Activated naive CD4-positive, alpha-beta T cell treated with anti-CD3 and anti-CD28 coated beads, Interleukin-2, amount 50 U/mL, for 72 hours (primary cell): ENCODE measurements at places on chromosomes 12 and 14.

- DNase-seq = no peak
These were observed 912.8 kb downstream of the GALC start for GRCh38 chr14:87080146-87080545.

- DNase-seq = no peak
These were observed 47.0 kb downstream of the ITPK1 start for GRCh38 chr14:93068711-93069110.

DNA sequence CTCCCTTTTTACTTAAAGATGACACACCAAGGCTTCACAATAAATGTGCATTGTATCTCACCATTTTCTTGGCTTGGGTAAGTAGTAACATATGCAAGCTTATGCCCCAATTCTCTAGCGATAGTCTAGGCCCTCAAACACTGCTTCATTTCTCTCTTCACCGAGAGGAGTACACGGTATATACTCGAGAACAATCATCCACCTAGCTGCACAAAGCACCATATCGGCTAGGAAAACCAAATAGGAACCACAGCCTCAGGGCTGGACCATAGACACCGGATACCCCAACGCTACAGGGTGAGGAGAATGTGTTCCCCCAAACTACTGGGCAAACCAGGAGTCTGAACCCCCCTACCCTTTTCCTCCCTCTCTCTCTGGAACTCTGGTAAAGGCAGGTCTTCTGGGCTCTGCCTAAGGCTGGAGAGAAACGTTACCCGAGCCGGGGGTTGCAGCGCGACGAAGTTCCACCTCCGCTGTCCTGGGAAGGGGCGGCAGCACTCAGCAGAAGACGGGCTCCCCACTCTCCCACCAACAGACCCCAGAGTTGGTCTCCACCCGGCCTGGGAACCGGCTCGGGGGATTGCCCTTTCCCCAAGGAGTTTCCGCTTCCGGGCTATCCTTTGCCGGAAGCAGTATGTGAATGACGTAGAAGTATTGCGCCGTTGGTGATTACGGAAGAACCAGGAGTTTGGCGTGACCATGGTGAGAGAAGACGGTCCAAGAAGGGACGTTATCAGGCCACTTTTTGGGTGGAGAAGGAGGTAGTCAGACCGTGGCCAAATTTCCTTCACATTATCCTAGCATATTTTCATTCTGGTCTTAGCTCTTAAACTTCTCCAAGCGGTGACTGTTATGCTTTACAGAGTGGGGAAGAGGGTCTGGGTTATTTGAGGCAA lies at the start of the genes AREL1 and FCF1:
Gene AREL1 (minus strand): TSS at position 582 of the 896 bp plus-strand sequence. CDS start 27,465 bp downstream, outside the sequence.
Gene FCF1 (plus strand): TSS at position 646 of the 896 bp plus-strand sequence. CDS start 54 bp downstream, at position 700.
- DNase-seq = peak; percentile 77

- DNase-seq = no peak
These were observed 116.9 kb downstream of the PPHLN1 start for GRCh38 chr12:42442888-42443287.

DNA sequence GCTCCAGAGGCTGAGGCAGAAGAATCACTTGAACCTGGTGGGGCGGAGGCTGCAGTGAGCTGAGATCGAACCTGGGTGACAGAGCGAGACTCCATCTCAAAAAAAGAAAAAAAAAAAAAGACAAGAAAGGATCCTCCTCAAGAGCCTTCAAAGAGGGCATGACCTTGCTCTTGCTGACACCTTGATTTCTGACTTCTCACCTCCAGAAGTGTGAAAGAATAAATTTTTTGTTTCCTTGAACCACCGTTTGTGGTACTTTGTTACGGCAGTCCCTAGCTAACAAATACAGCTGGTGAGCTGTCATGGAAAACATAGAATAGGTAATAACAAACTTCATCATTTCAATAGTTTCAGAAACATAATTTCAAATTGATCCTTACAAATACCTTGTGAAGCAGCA lies 1.9 kb upstream of the ACTR10 start:
- DNase-seq = no peak

DNA sequence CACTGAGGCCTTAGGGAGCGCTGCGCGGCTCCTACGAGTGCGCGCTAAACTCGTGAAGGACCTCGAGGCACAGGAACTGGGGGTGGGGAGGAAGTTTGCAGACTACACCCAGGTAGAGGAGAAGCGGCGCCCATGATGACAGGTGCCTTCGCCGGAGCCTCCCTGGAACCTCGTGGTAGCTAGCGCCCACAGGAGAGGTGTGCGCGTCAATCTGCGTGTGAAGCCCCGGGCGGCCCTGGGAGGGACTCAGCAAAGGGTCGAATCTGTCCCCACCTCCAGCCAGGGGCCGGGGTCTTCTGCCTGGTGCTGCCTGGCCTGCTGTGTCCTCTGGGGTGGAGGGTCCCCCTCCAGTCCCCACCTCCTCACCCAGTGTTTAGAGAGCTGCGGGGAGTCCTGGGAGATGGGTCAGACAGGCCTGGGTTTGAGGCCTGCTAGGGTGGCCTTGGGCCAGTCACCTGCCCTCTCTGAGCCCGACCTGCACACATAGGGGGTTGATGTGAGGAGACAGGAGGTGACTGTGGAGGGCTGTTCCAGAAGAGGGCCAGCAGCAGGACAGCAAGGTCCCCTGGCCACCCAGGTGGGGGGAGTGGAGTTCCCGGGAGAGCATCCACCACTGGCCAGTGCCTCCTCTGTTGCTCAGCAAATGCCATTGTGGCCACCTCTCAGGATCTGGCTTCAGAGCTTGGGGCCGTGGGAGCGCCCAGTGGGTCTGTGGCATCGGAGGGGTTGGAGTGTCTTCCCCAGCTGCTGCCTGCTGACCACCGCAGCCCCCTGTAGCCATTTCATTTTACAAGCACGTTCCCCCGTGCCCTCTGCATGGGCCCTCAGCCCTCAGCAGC lies 20.2 kb upstream of the KIF26A start:
- DNase-seq = no peak

- DNase-seq = no peak
These were observed 9.3 kb upstream of the PRIMA1 start for GRCh38 chr14:93797536-93797935.
